Renal pelvis (tissue), 12 donors: ENCODE measurements at places on chromosomes 1 and 21.

DNA sequence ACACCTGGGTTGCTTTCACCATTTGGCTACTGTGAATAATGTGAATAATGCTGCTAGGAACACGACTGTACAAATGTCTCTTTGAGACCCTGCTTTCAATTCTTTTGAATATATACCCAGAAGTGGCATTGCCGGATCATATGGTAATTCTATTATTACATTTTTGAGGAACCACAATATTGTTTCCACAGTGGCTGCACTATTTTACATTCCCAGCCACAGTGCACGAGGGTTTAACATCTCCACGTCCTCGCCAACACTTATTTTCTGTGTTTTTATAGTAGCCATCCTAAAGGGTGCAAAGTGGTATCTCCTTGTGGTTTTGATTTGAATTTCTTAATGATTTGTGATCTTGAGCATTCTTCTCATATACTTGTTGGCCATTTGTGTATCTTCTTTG is 15.7 kb downstream of the FHAD1 start:
- no peak for DNase-seq

DNA sequence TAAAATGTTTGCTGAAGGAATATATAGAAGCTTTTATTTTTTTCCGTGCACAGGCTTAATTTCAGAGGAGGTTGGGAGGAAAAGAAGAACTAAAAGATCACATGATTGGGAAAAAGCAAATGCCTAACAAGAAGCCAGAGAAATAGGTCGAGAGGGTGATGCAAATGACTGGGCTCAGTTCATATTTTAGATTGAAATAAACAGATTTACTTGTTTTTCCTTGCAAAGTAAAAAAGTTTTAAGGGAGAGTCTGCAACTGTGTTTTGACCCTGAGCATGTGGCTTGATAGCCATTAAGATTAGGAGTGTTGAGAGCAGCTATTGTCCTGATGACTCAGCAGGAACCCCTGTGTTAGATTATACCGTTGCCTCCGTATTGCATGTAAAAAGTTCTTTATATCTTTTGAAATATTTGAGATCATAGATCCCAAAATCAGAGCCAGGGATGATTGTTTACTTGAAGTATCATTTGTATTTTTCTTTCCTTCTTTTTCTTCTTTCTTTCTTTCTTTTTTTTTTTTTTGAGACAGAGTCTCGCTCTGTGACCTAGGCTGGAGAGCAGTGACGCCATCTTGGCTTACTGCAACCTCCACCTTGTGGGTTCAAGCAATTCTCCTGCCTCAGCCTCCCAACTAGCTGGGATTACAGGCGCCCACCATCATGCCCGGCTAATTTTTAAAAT is 20.2 kb downstream of the CLIC4 start:
- no peak for DNase-seq

- DNase-seq = no peak
Measured at GRCh38 chr1:89546082-89546889, 21.7 kb downstream of the LRRC8B start.

GRCh38 chr1:15425958-15426357 is 12.3 kb upstream of the CTRC start:
- no peak for DNase-seq

DNA sequence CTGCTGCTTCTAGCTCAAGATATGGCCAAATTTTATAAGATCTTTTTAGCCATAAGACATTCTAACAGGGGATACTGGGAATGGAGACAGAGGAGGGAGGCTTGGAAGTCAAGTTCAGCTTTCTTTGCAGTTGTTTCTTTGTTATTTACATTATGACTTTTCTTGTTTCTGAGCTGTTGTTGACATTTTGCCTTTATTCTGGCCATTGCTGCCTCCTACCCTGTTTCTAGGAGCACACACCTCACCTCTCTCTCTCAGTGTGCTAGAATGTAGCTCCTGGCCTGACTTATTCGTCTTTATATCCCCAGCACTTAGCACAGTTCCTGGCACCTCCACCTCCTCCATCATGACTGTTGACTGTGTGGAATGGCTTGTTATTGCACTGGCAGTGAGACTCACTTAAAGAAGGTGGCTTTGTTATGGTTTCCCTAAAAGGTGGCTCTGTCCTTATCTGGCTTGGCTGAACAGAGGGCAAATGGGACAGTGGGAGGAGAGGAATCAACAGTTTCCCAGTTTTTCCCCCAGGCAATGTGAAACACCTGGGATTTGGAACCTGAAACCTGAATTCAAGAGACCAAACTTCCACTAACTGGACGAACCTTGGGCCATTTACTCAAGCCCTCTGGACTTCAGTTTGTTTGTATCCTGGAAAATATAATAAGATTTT is 76.1 kb upstream of the PPP2R5A start:
- no peak for DNase-seq

DNA sequence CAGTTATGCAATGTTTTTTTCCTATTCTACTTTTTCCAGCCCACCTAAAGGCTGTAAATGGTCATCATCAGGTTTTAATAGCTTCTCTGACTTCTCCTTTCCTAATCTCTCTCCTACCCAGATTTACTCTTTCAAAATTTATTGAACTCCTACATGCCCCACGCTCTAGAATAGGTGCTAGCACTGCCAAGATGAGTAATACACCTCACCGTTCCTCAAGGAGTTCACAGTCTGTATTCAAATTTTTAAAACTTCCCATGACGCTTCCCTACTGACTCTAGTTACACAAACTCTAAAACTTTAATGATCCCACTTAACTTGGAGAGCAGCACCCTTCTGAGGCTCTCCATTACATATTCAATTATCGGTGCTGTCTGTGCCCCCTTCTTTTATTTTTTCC is 51.6 kb downstream of the ALG14 start:
- no peak for DNase-seq

- no peak for DNase-seq
Measured at GRCh38 chr1:37290718-37291117, 183.7 kb upstream of the ZC3H12A start.

DNA sequence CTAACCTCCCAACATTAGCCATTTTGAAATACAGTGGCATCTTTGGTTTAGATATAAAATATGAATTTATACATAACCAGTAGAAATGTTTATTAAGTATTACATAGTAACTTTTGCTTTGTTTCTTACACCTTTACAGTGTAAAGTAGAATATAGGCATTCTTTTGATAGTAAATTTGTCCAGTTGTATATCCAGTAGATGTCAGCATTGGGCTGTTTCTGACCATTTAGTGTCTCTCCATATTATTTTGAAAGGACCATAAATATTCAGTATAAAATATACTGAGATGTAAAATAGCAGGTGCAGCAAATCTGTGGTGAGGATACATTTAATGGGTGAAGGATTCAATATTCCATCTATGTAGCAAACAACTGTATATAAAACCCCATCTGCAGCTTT is 115.8 kb upstream of the ZRANB2 start:
- no peak for DNase-seq

DNA sequence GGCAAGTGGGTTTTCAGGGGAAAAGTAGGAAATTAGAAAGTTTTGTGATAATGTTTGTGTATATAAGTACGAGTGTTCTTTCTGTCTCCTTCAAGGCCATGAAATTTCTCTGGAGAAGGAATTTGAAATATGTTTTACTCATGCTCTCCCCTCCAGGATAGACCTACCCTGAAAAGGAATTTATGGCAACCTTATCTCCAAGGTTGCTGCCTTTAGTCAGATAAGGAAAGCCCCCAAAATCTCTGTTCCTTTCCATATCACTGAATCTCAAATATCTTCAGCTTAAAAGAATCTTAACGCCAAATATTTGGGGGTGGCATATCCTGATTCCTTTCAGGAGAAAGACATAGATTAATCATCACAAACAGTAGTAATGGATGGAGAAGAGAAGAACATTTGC is 499 bp upstream of the C4BPB start:
- no peak for DNase-seq

DNA sequence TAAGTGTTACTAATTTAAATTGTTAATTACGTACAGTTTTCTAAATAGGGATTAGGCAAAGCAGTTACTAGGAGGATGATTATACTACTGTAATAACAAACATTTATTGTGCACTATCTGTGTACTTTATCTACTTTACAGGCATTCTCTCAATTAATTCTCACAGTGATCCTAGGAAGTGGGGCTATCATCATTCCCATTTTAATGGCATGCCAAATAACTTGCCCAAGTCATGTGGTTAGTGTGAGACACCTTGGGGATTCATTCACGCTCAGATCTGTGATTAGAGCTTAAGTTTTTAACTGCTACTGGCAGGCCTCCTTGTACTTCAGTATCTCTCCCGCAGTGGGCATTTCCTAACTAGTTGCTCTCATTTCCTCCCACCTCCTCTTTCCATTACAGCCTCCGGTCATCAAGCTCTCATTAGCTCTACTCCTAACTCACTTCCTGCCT is 11.5 kb downstream of the PHLDA3 start:
- no peak for DNase-seq

- DNase-seq = no peak
Measured at GRCh38 chr1:230381049-230381467, 45.1 kb downstream of the PGBD5 start.

DNA sequence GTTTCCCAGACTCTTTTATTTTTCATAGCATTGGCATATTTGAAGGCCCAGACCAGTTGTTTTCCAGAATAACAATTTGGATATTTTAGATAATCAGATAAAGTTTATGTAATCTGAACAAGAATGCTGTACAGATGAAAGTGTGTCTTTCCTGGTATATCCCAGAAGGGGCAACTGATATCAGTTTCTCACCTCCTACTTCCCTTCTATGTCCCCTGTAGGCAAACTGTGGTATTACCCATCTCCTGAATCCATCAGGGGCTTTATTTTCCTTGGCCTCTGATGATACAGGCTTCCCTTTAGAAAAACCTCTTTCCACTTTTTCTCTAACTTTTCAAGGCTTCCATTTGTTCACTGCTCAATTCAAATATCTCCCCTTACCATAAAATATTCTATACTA is 87.5 kb upstream of the RGS1 start:
- no peak for DNase-seq

DNA sequence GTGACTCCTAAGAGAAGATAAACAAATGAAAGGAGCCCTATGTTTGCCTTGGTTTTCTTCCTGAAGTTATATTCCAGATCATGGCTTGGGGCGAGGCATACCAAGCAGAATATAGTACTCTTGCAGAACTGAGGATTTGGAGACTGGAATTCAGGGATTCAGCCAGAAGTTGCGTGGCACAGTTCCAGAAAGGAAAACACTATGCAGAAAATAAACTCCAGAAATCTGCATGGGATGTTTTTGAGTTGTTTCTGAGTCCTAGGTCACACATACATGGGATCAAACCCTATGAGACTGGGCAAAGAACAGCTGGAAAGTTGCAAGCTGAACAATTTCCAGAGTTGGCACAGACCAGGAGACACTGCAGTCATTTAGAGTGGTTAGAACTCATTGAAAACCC is 42.9 kb upstream of the IFFO2 start:
- no peak for DNase-seq

- no peak for DNase-seq
Measured at GRCh38 chr1:117392771-117393170, 25.5 kb downstream of the MAN1A2 start.

DNA sequence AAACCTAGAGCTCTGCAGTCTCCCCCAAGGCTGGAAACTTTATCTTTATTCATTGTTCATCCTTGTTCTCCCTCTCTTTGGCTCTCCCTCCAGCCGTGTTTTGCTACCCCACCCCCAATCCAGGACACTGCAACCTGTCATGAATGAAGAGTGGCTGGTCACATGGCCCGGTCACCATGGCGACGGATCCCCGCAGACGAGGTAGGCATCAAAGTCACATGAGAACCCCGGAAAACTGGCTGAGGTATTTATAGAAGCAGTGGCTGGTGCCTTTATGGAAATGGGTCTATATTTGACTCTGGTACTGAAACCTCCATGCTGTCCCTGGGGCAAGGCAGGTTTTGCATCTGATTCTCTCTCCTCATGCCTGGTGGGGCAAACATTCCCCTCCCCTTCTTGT is 13.4 kb upstream of the SLC6A17 start:
- no peak for DNase-seq

- DNase-seq = no peak
Measured at GRCh38 chr1:206555473-206555935, 48.2 kb downstream of the RASSF5 start.

- DNase-seq = no peak
Measured at GRCh38 chr21:40613546-40614030, 233.4 kb downstream of the DSCAM start.

- DNase-seq = no peak
Measured at GRCh38 chr1:196361112-196361714, 247.0 kb downstream of the KCNT2 start.

DNA sequence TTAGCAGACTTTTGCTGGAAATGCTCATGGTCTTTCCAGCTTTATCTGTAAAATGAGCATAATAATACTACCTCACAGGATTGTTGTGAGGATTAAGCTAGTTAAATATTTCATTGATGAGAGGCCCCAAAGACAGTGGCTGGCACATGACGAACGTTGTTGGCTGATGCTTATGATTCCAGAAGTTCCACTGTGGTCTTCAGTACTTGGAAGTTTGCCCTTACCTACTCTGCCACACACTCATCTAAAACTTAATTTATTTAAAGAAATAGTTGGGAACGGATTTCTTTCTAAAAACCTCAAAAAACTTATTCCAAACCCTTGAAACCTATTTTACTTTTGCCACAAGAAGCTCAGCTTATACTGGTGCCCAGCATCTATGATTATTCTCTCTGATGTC is 170.7 kb downstream of the DHRS3 start:
- no peak for DNase-seq

- DNase-seq = no peak
Measured at GRCh38 chr1:34808051-34808810, 15.4 kb downstream of the GJA4 start.

DNA sequence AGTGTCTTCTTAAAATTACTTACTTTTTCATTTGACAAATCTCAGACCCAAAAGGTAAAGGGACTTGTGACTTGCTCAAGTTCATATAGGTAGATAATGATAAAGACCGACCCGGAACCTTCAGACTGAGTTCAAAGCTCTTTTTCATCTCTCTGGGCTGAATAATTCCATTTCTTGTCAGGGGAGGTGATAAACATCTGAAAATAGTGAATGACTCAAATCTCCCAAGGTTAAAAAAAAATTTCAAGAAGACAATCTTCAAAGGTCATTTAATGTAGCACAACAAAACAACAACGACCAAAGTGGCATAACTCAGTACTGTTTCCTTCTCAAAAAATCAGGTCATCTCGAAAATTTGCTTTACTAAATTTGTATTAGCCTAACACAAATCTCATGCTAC is 20.6 kb downstream of the LUZP1 start:
- DNase-seq = no peak

DNA sequence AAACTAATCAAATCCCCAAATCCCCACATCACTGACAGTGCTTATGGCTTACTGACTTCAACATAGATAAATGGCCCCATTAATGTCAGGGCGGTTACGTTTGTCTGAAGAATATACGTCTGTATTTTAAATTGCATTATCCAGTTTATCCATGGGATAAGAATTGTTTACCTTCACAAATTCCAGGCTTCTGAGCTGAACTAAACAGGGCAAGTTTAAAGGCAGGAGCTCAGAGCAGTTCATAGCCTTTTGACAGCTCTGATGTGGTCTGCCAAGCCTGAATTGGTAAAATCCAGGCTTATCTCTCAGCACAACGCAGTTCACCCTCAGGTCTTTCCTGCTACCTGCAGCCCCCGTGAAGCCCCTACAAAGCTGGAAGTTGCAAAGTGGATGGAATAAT is 79.5 kb upstream of the GREM2 start:
- DNase-seq = no peak
